ENCODE measurements at places on chromosomes 2 and 18.

GRCh38 chr2:33588232-33588631 is 10.9 kb downstream of the FAM98A start:
- no peak for DNase-seq

DNA sequence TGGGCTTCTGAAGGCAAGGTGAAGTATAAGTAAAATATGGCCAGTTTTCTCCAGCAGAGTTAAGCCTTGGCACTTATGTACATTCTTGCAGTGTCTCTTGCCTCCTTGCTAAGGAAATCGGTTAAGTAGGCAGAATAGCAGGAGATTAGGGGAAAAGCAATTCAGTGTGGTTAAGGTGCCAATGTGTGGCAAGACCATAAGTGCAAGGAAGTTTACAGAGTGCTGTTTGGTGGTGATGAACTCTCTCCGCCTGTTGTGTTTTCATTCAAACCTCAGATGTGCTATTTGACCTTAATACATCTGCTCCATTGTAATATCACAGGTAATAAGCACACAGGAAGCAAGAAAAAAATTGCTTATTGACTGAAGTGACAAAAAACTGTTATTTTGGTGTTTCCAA is 156.1 kb downstream of the MGAT5 start:
- no peak for DNase-seq

DNA sequence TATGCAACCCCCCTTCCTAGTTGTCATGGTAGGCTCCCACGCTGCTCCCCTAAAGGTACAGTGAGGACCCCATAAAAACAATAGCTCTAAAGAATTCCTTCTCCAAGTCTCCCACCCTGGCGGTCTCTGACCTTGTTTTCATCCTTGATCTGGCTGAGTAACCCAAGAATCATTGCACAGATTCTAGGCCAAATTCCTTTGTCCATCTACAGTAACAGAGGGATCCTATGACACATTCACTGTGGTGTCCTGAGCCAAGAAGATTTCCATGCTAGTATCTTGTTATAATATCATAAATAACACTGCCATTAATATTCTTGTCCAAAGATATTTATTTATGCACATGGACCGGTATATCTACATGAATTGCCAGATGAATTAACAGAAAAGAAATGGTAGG is 240.2 kb downstream of the CYP26B1 start:
- no peak for DNase-seq

DNA sequence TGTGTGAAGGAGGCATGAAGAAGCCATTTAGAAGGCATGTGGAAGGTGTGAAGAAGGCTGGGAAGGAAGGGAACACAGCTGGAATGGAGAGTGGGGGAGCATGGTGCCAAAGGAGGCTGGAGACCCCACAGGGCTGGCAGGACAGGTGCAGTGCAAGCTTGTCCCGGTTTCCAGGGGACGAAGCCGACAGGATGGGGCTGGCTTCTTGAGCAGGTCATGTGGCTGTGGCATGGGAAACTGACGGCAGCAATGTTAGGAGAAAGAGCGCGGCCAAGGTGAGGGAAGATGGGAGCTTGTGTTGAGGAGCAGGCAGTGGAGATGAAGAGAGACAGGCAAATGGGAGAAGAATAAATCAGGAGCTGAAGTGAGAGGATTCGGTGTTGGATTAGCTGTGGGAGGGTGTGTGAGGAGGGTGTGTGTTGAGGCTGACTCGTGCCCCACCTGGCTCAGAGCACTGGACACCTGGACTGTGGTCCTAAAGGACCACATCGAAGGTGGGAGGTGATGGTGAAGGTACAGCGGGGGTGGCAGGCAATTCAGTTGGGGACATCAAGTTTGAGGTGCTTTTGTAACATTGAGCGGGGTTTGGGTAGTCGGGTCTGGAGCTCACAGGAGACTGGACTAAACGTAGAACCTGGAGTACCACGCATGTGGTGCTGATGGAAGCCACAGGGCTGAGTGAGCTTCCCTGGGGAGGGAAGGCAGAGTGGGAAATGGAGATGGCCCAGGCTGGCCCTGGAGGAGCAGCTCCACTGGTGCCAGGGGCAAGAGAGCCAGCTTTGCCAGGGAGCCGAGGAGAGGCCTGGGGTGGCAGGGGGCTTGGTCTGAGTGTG is 165.6 kb upstream of the HDAC4 start:
- no peak for DNase-seq

DNA sequence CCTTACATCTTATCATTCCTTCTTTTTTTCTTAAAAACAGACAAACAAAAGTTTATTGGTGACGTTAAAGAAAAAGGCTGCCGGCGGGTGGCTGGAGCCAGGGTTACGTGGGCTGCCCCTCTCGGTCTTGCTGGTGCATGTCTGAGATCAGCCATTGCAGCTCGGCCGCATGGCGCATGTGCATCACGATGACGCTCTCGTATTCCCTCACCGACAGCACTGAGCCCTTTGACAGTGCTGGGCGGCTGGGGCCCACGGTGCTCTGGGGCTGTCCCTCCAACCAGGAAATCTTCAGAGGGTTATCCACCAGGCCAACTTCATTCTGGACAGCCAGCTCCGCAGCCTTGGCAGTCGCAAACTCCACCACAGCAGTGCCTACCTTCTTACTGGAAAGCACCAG is 1081.8 kb upstream of the TMEFF2 start:
- DNase-seq: no peak

- DNase-seq: no peak
Measured at GRCh38 chr18:48833701-48834412, 116.9 kb downstream of the SMAD7 start.

DNA sequence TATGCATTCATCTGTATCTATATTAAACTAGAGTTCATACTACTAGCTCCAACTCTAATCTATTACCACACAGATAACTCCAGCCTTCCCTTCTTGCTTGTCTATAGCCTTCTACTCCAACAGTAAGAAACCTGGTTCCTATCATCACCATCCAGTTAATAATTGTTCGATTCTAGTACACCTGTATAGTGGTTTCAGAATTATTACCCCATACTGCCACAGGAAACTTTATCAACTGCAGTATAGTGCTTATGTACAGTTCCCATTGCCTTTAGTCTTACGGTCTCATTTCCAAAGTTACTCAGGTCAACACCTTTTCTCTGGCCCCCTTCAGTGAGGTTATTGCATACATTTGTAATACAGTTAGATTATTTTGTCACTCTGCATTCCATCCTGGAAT is 14.5 kb downstream of the METTL8 start:
- no peak for DNase-seq

GRCh38 chr2:177165061-177165583 is 47.5 kb upstream of the HNRNPA3 start:
- DNase-seq: no peak

DNA sequence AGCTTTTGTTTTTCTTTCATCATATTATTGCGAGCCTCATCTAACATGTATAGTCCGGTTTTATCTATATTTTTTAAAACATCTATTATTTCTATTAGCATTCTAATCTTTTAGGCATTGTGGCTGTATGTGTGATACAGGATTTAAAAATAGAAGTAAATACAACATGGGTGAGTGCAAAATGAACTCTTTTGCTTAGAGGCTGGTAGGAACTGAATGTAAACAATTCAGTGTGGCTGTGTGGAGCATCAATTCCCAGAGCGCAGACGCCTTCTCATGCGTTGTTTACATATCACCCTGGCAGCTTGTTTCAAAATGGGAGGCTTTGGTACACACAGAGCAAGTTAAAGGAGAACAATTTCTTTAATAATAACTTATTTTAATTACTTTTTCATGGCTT is 836 bp downstream of the DTNA start:
- no peak for DNase-seq

DNA sequence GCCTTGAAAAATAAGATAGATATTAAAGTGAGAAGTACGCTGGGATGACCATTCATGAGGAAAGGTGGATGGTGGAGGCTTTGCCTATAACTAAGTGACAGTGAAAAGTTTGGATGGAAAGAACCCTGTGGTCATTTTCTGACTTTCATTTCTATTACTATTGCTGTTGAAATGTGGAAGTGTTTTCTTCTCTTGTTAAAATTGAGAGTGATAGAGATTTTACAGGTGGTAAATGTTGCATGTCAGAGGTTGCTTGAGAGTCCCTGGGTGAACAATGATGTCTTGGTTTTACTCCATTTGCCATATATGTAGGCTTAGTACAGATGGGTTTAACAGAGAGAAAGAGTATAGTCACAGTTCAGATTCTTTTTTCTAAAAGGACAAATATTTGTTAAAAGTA is 18.4 kb downstream of the NCOA1 start:
- no peak for DNase-seq

GRCh38 chr2:127226520-127227263 is 6.6 kb upstream of the CYP27C1 start:
- DNase-seq: peak; percentile 33

DNA sequence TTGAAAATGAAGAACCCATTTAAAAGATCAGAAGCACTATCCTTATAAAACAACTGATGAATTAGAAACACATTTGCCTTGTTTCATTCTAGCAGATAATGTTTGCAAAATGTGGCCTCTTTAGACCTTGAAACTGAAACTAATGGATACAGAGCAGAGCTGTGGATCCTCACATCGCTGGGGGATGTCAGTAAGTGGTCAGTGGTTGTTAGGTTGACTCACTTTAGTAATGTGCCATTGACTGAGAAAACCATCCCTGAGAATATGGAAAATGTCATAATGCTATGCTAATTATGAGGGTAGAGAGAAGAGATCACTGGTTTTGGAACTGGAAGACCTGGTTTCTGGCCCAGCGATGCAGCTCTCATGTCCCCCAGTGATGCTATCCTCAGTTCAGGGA is 176.7 kb downstream of the MYO1B start:
- DNase-seq: no peak

- no peak for DNase-seq
Measured at GRCh38 chr2:143183804-143184463, 54.7 kb downstream of the ARHGAP15 start.

GRCh38 chr18:62723666-62724281 is 8.4 kb downstream of the PHLPP1 start:
- DNase-seq: no peak

DNA sequence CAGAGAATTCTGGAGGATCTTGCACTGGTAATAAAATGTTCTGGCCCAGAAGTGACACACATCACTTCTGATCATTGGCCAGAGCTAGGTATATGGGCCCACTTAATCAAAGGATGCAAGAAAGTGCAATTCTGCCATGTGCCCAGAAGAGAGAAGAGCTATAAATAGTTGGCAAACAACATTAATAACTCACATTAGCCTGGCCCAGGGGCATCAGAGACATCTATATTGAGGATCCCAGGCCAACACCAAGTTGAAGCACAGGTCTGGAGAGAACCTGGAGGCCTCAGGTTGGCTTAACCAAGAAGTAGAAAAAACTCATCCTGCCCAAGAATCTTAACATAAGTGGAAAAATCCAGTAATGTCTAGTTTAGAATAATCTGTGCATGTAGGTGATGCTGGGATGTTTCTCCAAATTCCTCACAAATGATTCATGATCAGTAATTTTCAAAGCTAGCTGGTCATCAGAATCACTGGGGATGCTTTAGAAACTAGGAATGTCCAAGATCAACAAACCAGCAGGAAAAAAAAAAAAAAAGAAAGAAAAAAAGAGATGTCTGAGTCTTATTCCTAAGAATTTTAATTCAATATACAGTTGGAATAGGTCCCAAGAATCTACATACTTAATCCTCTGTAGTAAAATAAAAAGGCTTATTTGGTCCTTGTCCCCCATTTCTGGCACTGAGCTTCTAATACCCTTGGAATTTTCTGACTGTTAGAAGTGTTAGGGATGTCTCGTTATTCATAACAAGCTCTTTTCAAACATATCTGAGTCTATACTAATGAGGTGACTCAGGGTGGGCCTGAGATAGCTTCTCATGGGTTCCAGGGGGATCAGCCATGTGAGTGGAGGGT is 35.0 kb upstream of the EVA1A start:
- no peak for DNase-seq

DNA sequence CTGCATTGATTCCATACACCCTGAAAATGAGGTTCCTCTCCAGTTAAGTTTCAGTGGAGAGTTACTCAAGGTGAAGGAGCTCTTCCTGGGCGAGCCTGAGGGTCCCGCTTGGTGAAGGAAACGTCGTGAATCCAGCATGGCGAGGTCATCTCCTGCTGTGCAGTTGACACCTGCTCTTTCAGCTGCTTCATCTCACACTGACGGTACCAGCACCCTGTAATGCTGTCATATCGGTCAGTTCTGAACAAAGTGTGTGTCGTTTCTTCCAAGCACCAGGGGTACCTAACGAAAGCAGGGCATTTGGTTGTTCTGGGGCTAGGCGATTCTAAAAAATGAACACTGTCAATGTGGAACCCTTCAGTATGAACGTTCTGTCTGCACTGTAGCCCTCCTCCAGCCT is 52.6 kb downstream of the ITGB1BP1 start:
- DNase-seq: no peak

DNA sequence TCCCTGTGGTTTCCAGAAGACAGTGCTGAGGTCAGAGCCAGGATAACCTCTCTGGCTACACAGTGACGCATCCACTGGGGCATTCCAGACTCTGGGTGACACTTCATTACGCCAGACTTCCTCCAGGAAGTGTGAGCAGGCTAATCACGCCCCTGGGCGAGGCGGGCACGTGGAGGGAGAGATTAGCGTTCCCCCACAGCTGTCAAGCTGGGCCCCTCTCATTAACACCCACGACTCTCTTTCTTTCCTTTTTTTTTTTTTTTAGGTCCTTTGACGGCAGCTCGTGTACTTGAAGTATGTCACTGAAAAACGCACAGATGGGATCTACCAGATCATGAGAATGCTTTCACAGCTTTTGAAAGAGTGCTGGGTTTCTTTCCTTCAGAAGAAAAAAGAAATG is 274.6 kb downstream of the AFF3 start:
- DNase-seq: no peak

DNA sequence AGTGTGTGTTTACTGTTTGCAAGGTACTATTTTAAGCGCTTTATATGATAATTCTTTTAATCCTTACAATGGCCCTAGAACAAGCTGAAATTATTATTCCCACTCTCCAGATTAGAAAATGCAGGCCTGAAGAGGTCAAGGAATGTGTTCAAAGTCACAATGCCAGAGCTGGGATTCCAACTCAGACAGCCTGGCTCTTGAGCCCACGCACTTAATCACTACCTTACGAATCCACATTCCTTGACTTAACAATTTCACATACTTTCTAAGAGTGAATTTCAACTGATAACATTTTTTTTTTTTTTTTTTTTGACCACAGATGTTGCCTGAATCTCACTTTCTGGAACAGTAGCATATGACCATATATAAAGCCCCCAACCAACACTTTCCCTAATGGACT is 400.3 kb downstream of the NCKAP5 start:
- no peak for DNase-seq

DNA sequence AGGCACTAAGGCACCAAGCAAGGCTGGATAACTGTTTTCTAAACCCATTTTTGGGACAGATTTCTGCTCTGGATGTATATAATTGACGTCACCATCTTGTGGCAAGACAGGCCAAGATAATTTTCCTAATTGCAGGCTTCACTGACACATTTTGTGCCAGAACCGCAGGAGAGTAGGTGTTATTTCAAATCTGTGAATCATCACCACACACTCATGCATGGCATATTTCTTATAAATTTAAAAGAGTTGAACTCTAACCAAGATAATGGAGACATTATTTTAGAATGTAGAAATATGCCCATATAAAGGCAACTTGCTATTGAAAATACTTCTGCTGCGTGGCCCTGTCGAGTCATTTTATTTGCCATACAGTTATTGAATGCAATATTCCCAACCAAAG is 68.3 kb upstream of the ACYP2 start:
- DNase-seq: no peak

GRCh38 chr2:16821692-16822091 is 156.1 kb upstream of the CYRIA start:
- no peak for DNase-seq
